ENCODE measurements at places on chromosomes 7 and 10. TPM values are rescaled to one million over a fixed set of nuclear protein-coding genes. Genes with fewer than 3 reads are reported as not detected.

The GBX1 gene
- not detected for total RNA-seq

The NRP1 gene
- total RNA-seq: 20.6 TPM

The TEX36 gene
- total RNA-seq: not detected

The IGFBP1 gene
- 13.7 TPM for total RNA-seq

GRCh38 chr10:114478281-114478680, 74.0 kb upstream of the AFAP1L2 start:
- no peak for DNase-seq

DNA sequence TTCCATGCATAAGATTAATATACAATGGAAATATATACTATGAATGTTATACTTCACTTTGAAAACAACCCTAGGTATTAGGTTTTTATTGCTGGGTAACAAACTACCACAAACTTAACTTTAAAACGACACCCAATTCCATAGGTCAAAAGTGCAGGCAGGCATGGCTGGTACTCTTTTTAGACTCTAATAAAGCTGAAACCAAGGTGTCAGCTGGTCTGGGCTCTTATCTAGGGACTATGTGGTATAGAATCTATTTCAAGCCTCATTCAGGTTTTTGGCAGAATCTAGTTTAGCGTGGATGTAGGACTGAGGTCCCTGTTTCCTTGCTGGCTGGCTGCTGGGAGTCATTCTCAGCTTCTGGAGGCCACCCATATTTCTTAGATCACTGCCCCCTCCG, 65.0 kb upstream of the TMEM168 start:
- no peak for DNase-seq

GRCh38 chr7:155598810-155599210, 45.7 kb upstream of the RBM33 start:
- DNase-seq: peak; percentile 82

GRCh38 chr7:112874909-112875308, 84.7 kb upstream of the TMEM168 start:
- no peak for DNase-seq

- no peak for DNase-seq
Observed at GRCh38 chr10:103870516-103870915, 15.1 kb upstream of the SH3PXD2A start.

GRCh38 chr10:116712519-116712918, 29.8 kb downstream of the HSPA12A start:
- DNase-seq: no peak

GRCh38 chr7:111833466-111833865, 271.2 kb upstream of the IMMP2L start:
- no peak for DNase-seq

All from left lobe of liver (tissue), 2 donors.